ENCODE measurements at places on chromosomes 16 and 17.
A peak's percentile ranks its signal among the peaks of the same experiment; 100 is the strongest.

DNA sequence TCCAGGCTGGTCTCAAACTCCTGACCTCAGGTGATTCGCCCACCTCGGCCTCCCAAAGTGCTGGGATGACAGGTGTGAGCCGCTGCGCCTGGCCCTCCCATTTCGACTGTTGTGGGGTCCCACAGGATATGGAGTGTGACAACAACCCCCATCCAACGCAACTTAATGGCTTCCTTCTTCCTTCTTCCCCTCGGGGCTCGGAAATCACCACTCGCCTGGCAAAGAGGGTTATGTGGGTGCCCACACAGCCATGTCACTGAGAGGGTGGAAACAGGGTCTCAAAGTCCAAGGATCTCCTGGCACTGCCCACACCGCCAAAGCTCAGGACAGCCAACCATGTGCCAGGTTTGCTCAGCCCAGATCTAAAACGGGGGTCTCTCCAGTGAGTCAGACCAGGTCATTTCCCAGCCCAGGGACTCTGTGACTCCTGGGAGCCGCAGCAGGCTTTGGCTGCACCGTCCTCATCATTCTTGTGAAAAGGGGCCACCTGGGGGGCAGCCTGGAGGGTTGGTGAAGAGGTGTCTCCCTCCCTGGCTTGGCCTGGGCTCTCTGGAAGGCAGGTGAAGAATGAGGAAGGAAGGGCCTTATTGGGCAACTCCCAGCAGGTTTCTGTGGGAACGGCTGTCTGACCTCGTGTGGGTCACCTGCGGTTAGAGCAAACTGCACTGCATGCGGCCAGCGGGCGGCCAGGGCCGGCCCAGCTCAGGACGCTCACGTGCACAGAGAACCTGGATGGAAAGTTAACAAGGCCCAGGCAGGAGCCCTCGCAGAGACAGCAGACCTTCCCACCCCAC is 25.3 kb upstream of the LITAF start:
- DNase-seq, result no peak

GRCh38 chr17:62998166-62998565 is 32.1 kb downstream of the TANC2 start:
- no peak for DNase-seq

DNA sequence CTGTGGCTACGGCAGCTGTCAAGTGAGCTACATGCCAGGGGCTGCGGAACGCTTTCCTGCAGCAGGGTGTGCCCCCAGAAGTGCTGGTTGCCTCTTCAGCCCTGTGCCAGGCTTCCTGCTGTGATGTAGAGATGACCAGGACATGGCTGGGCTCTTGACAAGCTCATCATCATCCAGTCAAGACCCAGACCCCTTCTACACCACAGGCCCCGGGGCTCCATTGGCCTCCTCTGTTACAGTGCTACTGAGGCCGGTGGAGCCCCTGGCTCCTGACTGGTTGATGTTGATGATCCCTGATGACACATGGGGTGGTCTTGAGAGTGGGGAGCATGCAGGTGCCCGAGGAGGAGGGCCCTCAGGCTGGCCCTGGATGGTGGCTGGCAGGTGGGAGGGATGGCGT is 50.1 kb downstream of the B9D1 start:
- no peak for DNase-seq

- no peak for DNase-seq
Observed at GRCh38 chr16:79036541-79036940, 564.0 kb downstream of the MAF start.

DNA sequence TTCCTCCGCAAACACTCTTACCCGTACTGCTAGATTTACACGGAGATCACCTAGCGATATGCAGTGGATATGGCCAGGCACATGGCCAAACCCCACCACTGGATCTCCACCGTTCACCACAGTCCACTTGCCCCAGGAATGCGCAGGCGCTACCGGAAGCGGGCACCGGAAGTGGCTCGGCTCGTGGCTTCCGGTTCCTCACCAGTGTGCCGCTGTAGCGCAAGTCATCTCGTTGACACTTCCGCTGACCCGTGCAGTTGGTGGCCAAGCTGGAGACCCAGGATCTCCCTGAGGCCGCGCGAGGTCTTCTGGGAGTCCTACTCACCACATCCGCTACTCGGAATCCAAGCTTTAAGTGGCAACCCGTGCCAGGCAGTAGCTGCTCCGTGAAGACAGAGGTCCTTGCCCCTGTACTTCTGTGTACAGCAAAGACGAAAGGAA is 11.5 kb downstream of the ZNF597 start:
- DNase-seq, result peak; percentile 64

GRCh38 chr17:74523308-74523707 is 8.0 kb downstream of the CD300LB start:
- DNase-seq, result no peak

GRCh38 chr17:31095236-31096105 is 694 bp downstream of the NF1 start:
- peak; percentile 18 for DNase-seq

- no peak for DNase-seq
Observed at GRCh38 chr17:49836111-49837030, 11.5 kb downstream of the TAC4 start.

GRCh38 chr16:73846007-73846330 is 450.6 kb upstream of the PSMD7 start:
- no peak for DNase-seq

DNA sequence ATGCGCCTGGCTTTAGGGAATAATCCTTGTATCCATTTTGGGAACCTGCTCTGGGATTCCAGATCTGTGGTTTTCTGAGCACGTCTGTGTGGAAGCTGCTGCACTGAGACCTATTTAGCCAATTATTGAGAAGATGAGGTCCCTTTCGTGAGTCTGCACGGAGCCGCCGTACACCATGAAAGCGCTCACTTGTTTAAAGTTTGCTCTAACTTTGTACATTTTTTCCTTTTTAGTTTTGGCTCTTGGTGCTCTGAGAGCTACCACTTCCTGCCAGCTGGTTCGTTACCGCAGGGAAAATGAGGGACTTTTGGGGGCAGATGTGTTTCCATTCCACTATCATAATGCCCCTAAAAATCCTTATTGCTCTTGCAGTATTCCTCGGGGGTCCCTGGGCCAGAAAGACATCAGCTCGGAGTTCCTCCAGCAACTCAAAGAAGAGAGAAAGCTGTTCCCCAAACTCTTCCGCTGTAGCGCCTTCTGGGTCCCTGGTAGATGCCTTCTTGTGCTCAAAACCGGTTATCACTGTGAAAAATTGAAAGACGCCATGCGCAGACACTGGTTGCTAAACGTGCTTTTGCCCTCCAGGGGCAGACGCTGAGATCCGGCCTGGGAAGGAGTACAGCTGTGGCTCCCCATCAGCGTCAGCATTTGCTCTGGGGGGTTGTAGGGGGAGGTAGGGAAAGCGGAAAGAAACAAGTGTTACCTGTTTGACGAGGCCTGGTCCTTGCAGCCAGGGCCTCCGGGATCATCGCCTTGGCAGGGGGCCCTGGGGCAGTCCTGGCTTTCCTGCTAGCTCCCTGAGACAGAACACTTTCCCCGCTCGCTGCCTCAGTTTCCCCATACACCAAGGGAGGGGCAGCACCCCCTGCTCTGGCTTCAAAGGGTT is 238.1 kb downstream of the MRTFB start:
- DNase-seq, result no peak

DNA sequence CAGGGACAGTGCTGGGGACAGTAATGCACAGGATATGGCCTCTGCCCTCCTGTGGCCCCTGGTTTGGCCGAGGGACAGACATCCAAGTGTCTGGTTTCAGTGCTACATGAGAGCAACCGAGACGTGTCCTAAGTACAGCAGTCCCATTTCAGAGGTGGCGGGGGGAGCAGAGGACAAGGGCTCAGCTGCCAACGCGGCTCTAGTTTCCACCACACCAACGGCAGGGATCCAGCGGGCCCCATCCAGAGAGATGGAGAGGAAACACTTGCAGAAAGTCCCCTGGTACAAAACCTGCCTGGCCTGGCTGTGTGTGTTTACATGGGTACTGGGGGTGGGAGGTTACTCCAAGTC is 125.8 kb upstream of the SMURF2 start:
- DNase-seq, result no peak

DNA sequence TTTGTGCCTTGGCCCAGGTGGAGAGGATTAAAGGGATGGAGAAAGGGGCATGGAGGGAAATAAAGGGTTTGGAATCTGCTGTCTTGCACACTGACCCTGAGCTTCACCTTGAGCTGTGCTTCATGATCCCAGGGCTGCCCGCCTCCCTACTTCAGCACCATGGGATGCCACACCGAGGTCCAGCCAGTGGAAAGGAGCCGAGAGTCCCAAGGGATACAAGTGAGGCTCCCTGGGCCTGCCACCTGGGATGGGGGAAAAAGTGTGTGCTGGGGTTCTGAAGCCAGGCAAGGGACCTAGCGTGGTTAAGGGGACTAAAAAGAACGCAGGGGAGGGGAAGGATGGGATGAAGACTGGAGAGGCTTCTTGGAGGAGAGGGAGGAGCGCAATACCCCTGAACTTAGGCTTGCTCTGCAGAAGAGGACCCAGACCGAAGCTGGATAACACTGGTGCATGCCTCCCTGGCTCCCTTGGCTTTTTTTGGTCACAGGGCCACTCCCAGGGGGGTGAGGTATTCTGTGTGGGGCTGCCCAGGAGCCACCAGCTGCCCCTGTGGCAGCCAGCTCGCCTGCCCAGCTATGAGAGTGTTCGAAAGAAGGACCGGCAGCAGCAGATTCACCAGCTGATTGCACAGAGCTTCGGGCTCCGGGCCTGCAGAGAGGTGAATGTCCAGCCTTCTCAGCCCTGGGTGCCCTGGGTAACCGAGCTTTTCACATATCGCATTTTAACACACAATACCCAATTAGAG is 7.2 kb downstream of the MRPL27 start:
- no peak for DNase-seq

DNA sequence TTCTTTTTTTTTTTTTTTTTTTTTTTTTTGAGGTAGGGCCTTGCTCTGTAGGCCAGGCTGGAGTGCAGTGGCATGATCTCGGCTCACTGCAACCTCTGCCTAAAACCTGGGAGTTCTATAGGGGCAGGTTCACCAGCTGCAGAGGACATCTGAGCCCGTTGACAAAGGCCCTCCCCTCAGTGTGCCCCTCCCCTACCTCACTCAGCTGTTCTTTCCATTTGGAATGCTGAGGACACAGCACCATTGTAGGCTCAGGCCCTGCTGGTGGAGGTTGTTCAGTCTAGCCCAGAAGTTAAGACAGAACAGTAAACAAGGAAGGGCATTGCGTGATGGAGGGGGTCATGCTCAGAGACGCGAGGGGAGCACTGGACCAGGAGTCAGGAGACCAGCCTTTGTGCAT is 21.8 kb upstream of the KIF19 start:
- DNase-seq, result no peak

- peak; percentile 4 for DNase-seq
Observed at GRCh38 chr16:81266680-81267095, 28.2 kb downstream of the BCO1 start.

GRCh38 chr17:45018514-45018847 is 33.0 kb downstream of the DCAKD start:
- no peak for DNase-seq

DNA sequence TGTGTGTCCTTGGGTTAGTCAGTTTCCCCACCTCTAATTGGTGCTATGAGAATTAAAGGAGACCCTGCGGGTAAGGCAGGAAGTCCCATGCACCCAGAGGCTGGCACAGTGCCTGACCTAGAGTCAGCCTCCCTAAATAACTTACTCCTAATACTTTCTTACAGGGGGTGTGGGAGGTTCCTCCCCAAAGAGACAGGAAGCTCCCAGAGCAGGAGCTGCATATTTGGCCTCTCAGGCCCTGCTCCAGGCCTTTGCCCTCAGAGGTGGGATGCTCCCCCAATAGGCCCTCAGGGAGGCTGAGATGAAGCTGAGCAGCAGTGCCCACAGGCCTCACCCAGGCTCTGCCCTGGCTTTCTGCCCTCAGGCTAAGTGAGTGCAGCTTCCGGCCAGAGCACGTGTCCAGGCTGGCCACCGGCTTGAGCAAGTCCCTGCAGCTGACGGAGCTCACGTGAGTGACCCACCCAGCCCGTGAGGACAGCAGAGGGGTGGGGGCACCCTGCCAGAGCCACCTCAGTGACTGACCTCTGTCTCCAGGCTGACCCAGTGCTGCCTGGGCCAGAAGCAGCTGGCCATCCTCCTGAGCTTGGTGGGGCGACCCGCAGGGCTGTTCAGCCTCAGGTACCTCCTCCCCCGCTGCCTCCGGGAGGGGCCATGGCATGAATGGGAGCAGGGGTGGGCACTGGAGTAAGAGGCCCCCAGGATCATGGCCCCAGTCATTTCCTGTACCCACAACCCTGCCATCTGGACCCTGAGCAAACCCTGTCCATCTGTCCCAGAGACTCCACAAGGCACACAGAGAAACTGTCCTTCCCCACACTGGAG is 31.1 kb upstream of the CPNE2 start:
- no peak for DNase-seq

GRCh38 chr16:55810451-55810961 is 22.4 kb downstream of the CES1 start:
- no peak for DNase-seq

- DNase-seq, result no peak
Observed at GRCh38 chr17:65914784-65915342, 277.1 kb downstream of the CEP112 start.

DNA sequence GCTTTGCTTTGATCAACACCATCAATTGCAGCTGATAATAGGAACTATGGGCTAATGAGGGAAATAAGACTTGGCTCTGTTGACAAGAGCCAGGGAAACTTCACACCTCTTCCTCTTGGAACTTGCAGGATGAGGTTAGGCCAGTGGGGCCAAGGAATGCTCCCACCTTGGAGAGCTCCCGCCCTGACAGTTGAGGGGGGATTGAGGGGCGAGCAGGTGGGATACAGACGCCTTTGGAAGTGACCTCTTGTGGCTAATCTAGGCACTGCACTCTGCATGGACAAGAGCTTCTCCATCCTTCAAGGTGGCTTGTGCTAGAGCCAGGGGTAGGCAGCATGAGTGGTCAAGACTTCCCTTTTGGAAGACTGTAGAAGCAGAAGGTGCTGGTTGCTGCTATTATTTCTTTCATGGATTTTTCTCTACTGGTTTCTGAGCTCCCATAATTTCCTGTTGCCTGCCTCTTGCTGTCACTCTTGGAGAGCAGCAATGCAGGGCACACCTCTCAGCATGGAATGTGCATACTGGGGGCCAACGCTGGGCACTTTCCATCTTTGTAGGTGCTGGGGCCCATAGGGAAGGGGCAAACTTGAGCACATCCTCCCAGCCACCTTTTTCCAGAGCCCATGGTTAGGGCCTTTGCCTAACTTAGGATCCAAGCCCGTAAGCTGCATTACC is 2.3 kb upstream of the PHF12 start:
- peak; percentile 49 for DNase-seq

DNA sequence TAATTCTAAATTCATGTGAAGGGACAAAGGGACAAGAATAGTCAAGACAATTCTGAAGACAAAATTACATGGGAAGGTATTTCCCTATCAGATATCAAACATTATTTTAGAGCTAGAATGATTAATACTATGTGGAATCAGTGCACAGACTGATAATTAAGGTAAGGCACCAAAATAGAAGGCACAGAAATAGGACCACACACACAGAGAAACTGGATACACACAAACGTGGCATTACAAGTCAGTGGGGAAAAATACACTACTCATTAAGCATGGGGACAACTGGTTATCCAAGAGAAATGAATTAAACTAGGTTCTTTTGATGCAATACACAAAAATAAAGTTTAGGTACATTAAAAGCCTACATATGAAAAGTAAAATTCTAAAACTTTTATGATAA is 132.8 kb upstream of the NETO2 start:
- DNase-seq, result no peak

DNA sequence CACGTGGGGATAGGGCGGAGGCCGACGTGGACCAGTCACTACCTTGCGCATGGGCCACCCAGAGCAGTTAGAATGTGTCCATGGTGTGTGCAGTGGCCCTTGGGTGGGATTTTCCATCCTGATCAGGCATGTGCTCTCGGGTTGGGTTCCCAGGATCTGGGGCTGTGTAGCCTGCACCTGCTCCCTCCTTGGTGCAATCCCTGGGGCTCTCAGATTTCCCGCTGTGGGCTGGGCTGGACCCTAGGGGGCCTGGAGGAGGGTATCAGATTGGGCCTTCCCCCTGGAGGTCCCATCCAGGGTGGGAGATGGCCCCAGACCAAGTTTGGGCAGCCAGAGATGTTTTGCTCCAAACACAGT is 1.3 kb downstream of the SMTNL2 start:
- DNase-seq, result no peak

Measured in activated naive CD4-positive, alpha-beta T cell treated with Interleukin-2 at 50 U/mL for 16 hours (primary cell).